ENCODE measurements at places on chromosomes 11 and 22. TPM values are rescaled to one million over a fixed set of nuclear protein-coding genes. Genes with fewer than 3 reads are reported as not detected.
A peak's percentile ranks its signal among the peaks of the same experiment; 100 is the strongest.

OR8H1 gene
- not detected for total RNA-seq

WNT11 gene
- not detected for total RNA-seq

GRCh38 chr11:92854952-92855351 lies 114.5 kb upstream of the MTNR1B start:
- no peak for DNase-seq

EFCAB6 gene
- 0.36 TPM for total RNA-seq

- DNase-seq = no peak
These were observed 70.8 kb downstream of the BLID start for GRCh38 chr11:122045181-122045586.

ZNF280B gene
- 2.9 TPM for total RNA-seq

IZUMO1R gene
- total RNA-seq = not detected

DNA sequence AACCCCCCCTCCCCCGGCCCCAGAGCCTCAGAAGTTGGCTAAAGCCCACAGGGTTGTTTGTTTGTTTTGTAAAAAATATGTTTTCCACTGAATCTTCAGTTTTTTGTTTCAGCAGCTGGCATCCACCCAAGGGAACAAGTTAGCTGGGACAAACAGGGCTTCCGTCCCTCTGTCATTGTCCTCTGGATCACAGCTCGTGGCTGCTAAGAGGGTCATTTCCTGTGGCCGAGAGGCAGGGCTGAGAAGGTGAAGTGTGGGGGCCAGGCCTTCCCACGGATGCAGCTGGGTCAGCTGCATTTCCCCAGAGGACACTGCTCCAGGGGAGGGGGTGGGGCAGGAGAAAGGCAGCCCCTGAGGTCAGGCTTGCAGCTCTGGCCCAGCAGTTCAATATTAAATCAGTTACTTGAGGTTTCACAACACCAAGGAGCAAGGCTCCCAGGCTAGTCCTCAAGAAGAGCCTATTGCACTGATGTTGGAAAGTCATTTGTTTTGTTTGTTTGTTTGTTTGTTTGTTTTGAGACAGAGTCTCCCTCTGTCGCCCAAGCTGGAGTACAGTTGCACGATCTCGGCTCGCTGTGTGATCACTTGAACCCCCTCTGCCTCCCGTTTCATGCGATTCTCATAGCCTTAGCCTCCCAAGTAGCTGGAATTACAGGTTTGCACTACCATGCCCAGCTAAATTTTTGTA lies 34.4 kb upstream of the SMTN start:
- DNase-seq = no peak

SLCO2B1 gene
- not detected for total RNA-seq

GRCh38 chr11:61039916-61040315 lies 62.4 kb upstream of the CD5 start:
- DNase-seq = no peak

DNA sequence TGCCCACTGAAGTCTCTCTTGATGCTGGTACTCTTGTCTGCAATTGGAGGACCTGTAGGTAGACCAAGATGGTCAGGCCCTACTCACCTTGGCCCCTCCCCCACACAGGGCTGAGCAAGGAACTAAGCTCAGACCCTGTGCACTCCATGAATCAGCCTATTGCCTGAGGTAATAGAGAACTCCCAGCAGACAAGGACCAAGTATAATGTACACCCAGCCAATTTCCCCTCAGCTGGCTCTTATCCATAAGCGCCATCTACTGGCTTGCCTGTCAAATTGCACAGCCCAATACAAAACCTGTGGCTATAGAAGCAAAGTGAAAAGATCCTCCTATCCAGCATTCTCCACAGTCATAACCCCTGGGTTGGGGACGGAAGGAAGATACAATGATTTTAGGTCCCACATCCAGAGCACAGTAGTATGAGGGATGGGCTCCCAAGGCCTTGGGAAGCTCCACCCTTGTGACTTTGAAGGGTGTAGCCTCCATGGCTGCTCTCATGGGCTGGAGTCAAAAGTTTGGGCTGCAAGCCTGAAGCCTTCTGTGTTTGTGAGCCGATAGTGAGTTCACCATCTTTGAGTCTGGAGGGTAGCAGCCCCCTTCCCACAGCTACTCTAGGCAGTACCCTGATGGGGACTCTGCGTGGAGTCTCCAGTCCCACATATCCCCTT lies 56.0 kb downstream of the GLYATL2 start:
- peak; percentile 18 for DNase-seq

CPT1B gene
- 33.6 TPM for total RNA-seq
